ENCODE measurements at places on chromosomes 1 and 21. TPM values are rescaled to one million over a fixed set of nuclear protein-coding genes. Genes with fewer than 3 reads are reported as not detected.

GRCh38 chr1:50779801-50780200 is 180.3 kb downstream of the FAF1 start:
- no peak for DNase-seq

Gene TMEM81
- polyA plus RNA-seq, result 3.8 TPM

DNA sequence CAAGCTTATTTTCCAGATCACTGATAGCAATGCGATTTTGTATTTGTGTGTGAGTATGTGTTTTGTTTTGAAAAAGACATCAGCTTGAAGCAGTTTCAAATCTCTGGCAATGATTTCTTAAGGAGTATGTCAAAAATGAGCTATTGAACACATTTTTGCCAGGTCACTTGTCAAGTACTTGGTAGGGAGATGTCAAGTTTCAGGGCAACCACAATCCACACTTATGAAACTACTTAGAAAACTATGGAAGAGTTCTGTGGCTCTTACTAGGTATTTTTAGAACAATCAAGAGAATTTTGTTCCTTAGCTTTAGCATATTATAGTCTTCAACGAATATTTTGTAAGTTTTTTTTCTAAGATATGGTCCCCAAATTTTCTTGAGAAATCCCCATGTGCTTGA is 318.8 kb upstream of the ZRANB2 start:
- DNase-seq, result no peak

Gene ADGRL4
- 17.5 TPM for polyA plus RNA-seq

Gene HLX
- 68.9 TPM for polyA plus RNA-seq
